ENCODE measurements at places on chromosomes 3 and 15. TPM values are rescaled to one million over a fixed set of nuclear protein-coding genes. Genes with fewer than 3 reads are reported as not detected.

DNA sequence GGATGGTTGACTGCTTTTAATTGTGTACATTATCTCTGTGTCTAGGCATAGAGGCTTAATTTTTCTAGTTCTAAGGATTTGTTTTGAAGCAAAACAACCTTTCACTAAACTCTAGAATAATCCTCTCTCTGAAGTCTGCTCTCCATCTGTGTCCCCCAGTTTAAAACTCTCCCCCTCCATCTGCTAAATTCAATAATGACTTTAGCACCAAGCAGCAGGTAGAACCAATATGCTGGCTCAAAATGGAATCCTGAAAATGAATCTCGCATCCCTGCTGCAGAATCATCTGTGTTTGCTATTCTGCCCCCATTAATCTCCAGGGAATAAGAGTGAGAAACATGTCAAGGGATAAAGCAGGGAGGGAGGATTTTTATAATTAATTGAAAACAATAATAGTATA is 111.8 kb downstream of the TUSC7 start:
- no peak for DNase-seq

GRCh38 chr3:171088496-171088895 is 62.0 kb upstream of the SLC2A2 start:
- no peak for DNase-seq

DNA sequence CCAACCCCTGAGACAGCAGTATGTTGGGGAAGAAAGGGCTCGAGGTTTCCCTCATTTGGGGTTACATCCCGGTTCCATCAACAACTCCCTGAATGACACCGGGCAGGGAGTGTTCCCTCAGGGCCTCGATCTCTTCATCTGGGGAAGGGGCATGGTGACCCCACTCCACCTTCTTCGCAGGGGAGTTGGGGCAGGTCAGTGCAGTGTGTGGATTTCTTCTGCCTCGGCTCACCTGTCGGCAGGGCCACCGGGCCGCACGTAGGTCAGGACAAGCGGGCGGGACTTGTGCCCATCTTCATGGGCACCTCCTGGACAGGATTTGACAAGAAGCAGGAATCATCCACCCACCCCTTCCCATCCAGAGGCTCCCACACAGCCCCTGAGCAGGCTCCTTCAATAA is 17.4 kb downstream of the GRIP2 start:
- DNase-seq, result peak; percentile 47

- DNase-seq, result no peak
These were observed 486.8 kb upstream of the CNTN4 start for GRCh38 chr3:1611824-1612223.

GRCh38 chr3:124770336-124771082 is 40.3 kb downstream of the UMPS start:
- no peak for DNase-seq

GRCh38 chr15:58585693-58586443 is 154.1 kb downstream of the LIPC start:
- no peak for DNase-seq

DNA sequence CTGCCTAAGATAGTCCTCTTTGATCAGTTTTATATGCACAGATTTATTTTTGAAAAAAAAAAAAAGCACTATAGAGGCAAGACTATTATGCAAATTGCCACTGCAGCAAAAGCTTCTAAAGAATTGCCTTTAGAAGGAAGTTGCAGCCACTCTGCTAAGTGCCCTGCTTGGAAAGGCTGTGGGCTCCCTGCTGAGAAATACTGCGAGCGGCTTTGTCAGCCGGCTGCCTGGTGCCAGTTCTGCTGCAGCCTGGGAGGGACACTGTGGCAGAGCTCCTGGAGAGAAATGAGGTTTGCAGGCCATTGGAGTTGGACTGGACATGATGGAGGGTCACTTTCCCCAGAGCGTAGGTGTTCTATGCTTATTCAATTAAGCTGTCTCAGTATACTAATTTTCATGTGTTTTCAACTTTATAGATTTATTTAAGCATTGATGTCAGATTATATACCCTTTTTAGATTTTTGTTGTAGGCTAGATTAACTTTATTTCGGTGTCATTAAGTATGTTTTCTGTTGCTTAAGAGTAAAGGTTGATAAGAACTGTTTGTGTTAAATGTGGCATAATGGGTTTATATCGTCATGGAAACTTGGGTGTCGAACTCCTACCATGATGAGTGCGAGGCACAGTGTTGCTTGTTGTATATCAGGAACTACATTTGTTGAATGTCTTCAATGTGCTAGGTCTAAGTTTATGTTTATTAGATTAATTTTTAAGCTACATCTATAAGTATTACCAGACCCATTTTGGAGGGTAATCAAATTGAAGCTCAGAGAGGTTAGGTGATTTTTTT is 6.6 kb downstream of the MAP2K5 start:
- no peak for DNase-seq

DNA sequence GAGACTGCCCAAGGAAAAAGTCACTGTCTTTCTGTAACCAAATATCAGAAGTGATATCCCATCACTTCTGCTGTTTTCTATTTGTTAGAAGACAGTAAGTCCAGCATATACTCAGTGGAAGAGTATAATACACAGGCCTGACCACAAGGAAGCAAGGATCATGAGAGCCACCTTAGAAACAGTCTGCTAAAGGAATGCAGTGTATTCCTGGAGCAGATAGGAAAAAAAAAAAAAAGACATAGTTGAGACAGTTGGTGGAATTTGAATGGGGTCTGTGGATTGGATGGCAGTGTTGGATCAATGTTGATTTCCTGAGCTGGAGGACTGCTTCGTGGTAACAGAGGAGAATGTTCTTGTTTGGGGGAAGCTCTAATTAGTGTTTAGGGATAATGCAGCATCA is 26.5 kb upstream of the FBXL2 start:
- no peak for DNase-seq

DNA sequence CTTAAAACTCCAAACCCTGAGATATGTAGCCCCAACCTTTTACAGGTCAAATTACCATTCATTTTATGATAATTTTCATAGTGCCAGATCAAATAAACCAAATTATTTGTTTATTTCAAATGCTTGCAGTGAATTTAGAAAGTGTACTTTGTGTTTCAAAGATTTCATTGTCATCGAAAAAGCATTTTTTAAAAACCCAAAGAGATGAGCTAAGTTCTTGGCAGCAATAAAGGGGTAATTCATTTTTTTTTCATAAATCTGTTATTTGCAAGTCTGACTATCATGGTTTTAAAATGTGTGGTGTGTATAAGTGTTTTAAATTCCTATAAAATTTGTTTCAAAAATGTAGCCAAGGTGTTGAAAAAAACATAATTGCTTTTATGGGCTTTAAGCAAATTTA is 17.2 kb downstream of the PTX3 start:
- DNase-seq, result no peak

DNA sequence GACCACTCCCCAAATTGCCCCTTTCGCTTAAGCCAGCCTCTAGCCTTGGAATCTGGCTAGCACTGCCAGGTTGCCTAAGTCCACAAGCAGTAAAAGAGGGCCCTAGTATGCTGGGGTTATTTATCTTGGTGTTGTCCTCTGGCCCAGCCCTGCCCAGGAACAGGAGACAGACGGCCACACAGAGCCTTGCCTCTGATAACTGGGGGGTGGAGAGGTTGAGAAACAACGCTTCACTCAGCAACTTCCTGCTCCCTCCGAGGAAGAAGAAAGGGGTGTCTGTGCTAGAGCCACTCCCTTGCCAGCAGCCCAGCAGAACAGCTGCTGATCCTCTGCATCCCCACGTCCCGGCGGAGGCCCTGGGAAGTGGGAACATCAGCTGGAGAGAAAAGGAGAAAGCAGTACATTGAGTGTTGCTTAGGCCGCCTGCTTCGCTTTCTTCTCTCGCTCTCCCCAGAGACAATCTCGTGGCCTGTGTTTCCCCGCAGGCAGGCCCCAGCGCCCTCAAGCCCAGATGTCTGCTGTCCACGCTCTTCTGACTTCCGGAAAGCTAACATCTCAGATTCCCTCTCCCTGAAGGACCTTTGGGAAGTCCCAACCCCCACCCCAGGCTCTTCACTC is 22.6 kb upstream of the C3orf70 start:
- DNase-seq, result no peak

DNA sequence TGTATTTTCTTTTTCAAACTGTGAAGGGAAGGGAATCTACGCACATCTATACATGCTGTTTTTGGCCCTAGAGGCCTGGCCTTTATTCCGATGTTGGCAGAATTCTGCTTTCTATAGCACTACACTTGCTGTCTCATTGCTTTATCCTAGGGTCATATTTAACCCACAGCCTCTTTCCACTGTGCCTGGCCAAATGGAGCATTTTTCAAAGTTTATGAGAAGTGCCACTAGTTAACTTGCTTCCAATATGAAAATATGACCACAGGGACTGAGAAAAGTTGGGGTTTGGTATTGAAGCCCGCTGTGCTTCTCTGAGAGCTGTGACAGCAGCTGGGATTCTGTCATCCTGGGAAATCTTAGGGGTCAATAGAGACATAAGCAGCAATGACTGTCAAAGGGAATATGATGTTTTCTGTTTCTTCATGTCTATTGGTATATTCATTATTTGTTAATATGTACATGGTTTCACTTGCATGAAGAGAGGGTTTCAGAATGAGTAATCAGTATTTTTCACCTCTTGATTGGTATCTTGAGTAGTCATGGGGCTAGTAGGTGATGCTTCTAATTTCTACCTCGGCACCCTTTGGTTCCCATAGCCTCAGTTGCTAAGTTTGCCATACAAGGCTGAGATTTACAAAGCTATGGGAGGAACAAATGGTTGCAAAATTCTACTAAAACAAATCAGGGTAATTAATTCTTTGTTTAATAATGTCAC is 275.8 kb upstream of the RBMS3 start:
- DNase-seq, result no peak

- no peak for DNase-seq
These were observed 37.3 kb downstream of the ATP2B2 start for GRCh38 chr3:10467904-10468612.

- DNase-seq, result no peak
These were observed 58.8 kb downstream of the ADAM10 start for GRCh38 chr15:58690703-58691102.

- no peak for DNase-seq
These were observed 47.6 kb downstream of the TXNRD3 start for GRCh38 chr3:126607214-126607908.

- DNase-seq, result no peak
These were observed 30.7 kb downstream of the ATP13A5 start for GRCh38 chr3:193347521-193348501.

DNA sequence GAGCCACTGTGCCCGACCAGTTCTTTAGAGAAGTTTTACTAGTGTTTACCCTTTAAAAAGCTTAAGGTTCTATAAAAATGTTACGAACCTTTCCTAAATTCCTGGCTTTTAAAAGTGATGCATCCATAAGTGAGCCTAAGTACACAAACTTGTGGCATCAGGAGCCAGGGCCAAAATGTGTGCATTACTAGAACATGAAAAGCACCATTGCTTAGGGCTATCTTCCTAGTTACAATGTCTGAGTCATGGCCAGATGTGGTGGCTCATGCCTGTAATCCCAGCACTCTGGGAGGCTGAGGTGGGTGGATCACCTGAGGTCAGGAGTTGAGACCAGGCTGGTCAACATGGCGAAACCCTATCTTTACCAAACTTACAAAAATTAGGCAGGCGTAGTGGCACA is 39.9 kb downstream of the LEO1 start:
- no peak for DNase-seq

GRCh38 chr15:60718661-60719069 is 239.7 kb upstream of the ICE2 start:
- no peak for DNase-seq

GRCh38 chr3:59567661-59568060 is 517.8 kb upstream of the CFAP20DC start:
- DNase-seq, result no peak

- no peak for DNase-seq
These were observed 38.9 kb upstream of the KIF23 start for GRCh38 chr15:69375151-69375790.

DNA sequence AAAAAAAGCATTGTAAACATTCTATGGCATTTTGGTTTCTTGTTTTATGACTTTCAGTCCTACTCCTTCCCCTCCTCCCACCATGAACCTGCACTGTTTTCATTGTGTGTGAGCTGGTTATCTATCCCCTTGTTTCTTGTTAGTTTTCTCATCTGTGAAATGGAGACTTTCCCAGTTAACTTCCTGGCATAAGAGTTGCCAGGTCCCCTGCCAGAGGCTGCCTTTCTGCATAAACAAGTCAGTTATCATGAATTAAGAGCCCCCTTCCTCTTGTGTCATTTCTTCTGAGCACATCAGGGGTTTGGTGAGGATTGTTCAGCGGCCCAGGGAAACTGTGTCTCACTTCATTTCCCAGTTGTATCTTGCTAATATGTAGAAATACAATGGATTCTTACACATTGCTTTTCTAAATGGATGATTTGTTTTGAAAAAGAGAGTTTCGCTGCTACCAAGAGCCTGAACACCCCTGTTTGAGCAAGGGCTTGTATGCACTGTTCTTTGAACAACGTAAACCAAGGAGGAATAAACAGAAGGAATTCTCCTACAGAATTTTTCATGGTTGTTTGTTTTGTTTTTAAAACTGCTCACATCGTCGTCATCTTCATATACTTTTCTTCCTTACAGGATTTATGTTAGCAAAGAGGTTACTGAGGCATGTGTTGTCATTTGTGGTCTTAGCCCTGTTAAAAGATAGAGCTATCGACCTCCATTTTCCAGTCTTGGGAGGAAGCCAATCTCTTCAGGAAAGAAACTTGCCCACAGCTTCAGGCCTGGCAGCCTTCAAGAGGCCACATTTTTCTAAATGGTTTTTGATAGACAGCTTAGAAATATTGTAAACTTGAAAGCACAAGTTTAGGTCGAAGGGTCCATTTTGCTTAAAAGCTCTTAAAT is 144.6 kb upstream of the IL12A start:
- no peak for DNase-seq

DNA sequence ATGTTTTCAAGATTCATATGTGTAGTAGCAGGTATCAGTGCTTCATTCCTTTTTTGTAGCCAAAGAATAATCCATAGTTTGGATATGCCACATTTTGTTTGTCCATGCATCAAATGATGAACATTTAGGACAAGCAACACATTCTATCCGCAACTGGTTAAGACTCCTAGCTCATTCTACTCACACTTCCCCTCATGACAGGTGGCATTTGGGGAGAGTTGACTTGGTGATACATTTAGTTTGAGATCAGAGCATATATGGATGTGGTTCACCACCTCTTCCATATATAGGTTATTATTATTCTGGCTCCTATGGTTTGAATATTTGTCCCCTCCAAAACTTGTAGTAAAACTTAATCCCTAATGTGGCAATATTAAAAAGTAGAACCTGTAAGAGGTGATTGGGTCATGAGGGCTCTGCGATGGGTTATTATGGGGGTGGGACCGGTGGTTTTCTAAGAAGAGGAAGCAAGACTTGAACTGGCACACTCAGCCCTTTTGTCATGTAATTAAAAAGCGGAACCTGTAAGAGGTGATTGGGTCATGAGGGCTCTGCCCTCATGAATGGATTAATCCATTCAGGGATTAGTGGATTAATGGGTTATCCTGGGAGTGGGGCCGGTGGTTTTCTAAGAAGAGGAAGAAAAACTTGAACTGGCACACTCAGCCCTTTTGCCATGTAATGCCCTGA is 75.3 kb upstream of the HRH1 start:
- DNase-seq, result peak; percentile 12

GRCh38 chr3:11482021-11482420 is 161.7 kb downstream of the VGLL4 start:
- DNase-seq, result no peak

- no peak for DNase-seq
These were observed 102.4 kb downstream of the ARRDC4 start for GRCh38 chr15:98062869-98063268.

The PP2D1 gene
- total RNA-seq, result not detected

The SI gene
- not detected for total RNA-seq

The ZCWPW2 gene
- total RNA-seq, result 0.96 TPM

The MED12L gene
- 0.69 TPM for total RNA-seq

The OR5H15 gene
- total RNA-seq, result not detected

The SMCO1 gene
- total RNA-seq, result not detected

The TM4SF18 gene
- 13.4 TPM for total RNA-seq

The GRM7 gene
- total RNA-seq, result not detected

The SLC7A14 gene
- not detected for total RNA-seq
